ENCODE measurements at places on chromosomes 7 and 10.

- no peak for DNase-seq
Observed at GRCh38 chr10:129393812-129394211, 73.2 kb upstream of the MGMT start.

- no peak for DNase-seq
Observed at GRCh38 chr10:131947631-131948347, 33.9 kb downstream of the BNIP3 start.

DNA sequence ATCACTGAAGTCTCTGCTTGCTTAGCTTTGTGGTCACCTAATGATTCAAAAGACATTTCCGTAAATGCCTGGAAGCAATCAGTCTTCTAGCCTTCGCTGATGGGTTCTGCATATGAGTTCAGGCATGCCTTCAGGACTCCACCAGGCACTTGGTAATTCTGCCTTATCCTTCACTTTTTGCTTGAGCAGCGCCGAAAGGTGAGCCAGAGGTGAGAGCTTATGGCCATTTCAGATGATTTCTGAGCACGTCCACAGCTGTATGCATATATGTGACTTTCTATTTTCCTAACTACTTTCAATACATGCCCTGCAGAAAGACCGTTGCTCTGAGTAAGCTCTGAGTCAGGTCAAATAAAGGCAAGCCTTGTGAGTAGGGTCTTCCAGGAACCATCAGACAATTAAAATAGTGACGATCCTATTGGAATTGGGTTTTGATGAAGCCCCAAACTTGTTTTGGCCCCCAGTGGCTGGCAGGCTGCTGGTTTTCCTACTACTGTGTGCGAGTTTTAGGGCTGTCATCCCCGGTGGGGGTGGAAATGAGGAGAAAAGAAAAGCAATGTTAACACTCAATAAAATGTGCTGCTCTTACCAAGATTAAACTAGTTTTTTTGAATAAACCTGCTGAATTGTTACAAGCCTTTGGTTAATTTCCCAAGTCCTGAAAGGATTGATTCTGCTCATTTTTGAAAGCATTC lies 154.4 kb upstream of the AKR1E2 start:
- no peak for DNase-seq

DNA sequence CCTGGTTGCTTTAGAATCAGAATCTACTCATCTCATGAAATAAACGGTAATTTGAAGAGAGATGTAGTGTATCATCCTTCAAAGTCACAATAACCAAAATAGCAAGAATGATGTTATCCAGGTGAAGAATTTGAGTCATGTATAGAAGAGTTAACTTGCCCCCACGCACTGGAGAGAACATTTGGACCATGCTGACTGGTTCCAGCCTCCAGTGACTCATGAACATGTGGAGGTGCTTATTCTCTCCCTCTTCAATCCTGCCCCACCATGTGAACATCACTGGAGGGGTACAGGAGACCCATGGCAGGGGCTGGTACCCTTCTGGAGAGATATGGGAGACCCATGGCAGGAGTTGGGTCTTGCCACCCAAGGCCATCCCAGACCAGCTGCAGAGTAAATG lies 427.8 kb downstream of the CALN1 start:
- no peak for DNase-seq

- DNase-seq, result no peak
Observed at GRCh38 chr10:21363731-21364104, 161.8 kb downstream of the SKIDA1 start.

DNA sequence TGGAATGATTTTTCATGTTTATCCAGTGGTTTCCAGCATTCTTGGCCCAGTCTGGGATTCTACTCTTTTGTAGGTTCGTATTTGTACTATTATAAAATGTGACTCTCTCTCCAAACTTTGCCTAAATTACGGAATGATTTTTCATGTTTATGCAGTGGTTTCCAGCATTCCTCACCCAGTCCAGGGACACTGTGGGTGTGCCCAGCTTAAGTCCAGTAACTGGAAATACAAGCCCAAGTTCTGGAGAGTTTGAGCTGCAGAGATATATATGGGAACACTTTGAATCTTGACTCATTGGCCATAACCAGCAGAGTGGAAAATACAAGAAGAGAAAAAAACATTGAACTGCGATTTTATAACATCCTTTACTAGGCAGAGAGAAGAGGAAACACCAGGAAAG lies 5.9 kb upstream of the MAGI2 start:
- DNase-seq, result no peak

DNA sequence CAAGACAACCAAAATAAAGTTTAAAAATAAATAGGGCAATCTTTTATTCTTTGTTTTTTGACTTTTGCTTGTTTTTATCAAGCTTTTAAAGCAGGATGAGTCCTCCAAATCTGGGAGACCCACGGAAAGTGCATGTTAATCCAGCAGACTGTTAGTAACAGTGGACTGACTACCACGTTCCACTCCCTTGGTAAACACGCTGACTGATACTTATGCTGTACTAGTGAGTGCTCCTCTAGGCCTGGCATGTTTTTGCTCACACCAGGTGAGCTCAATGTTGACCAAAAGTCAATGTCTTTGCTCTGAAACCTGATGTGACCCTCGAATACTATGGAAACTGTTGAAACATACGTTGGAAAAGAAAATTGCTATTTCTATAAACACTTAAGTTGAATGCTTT lies 88.4 kb downstream of the KIAA1549 start:
- DNase-seq, result no peak

All from stimulated activated CD8-positive, alpha-beta memory T cell treated with anti-CD3 and anti-CD28 coated beads, Interleukin-4, amount 100 ng/mL, for 24 hours (primary cell).